ENCODE measurements at places on chromosomes 4 and X. TPM values are rescaled to one million over a fixed set of nuclear protein-coding genes. Genes with fewer than 3 reads are reported as not detected.
A peak's percentile ranks its signal among the peaks of the same experiment; 100 is the strongest.

- DNase-seq: no peak
These were observed 26.8 kb downstream of the OCIAD2 start for GRCh38 chr4:48879561-48880442.

Gene FDCSP
- total RNA-seq: 0.45 TPM

DNA sequence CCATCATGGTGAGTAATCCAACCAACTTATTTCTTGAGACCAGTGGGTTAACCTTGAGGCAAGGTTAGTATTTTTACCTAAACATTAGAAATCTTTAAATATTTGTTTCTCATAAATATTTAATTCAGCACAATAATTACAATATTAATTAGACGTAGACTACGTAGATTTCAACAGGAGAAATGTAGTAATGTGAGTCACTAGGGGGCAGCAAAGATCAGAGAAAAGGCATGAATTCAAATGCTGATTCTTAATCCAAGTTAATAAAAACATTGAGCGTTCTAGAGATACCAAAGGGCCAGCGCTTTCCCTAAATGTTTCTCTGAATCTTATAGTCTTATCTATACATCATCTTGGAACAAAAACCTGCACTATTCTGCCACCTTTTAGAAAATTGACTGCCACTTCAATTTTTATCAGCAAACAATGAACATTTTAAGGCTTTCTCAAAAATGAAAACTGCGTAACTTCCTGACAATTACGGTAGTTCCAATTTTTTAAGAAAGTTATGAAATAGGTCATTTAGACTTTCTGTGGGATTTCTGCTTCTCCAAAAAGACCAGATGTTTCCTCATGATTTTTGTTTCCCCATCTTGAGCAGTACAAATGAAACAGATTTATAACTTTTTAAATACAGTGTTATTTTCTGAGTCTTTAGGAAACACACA is 180.7 kb downstream of the GASK1B start:
- DNase-seq: peak; percentile 56

DNA sequence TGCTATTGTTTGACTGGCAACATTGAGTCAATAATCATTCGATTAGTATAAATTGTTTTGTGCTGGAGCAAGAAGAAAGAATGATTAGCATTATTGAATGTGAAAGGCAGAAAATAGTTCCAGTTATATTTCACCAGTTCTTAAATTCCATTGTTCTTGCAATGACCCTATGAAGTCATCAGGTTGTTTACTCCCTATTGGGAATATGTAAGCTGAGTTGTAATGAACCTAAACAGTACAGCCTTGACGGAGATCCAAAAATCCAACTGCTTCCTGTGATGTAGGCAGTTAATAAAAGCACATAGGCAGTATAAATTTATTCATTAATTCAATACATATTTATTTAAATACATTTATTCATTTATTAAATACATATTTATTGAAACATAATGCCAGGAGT is 947.5 kb downstream of the PCDH7 start:
- DNase-seq: no peak

DNA sequence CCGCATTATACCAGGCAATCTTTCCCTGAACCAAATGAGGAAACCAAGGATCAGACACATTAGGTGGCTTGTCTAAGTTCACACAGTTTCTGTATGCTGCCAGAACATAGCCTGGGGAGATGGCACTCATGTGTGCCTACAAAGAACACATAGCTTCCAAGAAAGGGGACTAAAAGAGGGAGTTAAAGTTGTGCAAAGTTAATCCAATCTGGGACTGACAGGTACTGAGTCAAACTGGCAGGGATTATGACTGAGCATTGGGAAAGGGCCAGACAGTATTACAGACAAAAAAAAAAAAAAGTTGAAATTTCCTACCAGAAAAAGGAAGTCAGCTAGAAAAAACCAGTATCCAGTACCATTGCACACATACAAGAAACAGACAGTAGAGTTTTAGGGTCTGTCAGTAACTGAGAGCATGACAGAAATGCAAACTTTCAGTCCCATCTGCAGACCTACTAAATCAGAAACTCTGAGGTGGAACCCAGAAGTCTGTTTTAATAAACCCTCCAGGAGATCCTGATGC is 37.2 kb downstream of the ADAMTS3 start:
- DNase-seq: no peak

Gene ARSJ
- total RNA-seq: 21.4 TPM

Gene ABLIM2
- 0.29 TPM for total RNA-seq

DNA sequence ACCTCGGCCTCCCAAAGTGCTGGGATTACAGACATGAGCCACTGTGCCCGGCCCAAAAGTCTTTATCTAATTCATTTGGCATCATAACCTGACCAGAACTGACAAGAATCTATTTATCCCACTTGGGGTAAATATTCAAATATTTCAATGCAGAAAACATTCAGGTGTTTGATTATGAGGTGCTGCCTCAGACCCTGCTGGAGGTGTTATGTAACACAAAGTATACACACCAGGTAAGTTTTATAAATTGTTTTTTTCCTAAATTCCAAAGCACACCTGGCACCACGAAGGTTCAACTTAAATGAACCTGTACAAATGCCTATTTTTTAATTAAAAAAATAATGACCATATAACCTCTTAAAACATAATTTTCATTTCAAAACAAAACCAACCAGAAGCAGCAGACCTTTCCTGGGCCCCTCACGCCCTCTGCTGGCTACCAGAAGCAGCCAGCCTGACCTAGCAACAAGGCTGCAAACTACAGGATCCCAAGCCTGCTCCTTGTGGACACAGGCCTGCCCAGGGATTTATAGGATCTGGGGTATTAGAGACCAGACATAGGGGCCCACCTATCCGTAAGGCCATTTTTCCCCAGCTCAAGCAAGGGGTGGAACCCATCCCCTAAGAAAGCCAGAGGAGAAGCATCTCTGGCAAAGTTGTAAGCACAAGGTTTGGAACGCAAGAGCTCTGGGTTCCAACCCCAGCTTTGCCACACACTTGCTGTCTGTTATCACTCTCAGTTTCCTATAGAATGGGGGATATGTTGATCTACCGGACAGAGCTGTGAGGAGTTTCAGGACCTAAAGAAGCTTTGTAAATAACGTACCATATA is 11.7 kb downstream of the OTUD5 start:
- peak; percentile 30 for DNase-seq

DNA sequence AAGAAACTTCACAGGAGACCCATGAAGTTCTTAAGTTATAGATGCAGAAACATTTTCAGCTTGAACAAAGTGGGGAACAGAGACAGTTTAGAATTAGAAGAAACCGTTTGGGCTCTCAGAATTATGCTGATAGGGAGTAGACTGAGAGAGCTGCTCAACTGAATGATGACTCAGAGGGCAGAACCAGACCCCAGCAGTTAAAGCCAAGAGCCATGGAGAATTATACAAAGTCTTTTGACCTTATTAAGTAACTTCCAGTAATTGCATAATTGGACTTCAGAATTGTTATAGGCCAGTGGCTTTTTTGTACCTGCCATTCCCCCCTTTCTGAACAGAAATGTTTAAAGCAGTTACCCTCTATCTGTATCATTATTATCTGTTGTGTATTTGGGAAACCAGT is 642.1 kb downstream of the CCSER1 start:
- DNase-seq: no peak

GRCh38 chrX:14411326-14411725 is 118.0 kb upstream of the GLRA2 start:
- DNase-seq: no peak

DNA sequence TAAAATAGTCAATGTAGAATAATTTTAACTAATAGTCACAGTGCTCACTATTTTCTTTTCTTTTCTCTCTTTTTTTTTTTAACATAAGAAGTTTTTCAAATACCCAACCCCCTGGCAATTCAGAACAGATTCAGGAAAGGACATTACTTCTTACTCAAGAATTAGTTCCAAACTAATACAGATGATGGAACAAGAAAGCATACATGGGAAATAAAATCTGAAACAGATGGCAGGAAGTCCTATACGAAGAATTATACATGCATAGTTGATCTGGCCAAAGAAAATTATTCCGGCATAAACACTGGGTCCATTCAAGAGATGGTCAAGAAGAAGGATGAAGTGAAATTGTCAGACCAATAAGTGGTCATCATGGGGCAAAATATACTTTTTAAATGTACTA is 614.4 kb upstream of the INTU start:
- DNase-seq: no peak

Gene FOXR2
- total RNA-seq: 8.1 TPM

GRCh38 chr4:117900832-117901231 is 133.5 kb upstream of the NDST3 start:
- no peak for DNase-seq

- DNase-seq: peak; percentile 69
These were observed at the start of gene LRBA for GRCh38 chr4:151014521-151015458. Gene LRBA (minus strand): TSS chr4:151015284. CDS start chr4:151014642, 642 bp downstream.

Gene SYP
- 0.19 TPM for total RNA-seq

Gene PABPC4L
- total RNA-seq: 0.68 TPM

DNA sequence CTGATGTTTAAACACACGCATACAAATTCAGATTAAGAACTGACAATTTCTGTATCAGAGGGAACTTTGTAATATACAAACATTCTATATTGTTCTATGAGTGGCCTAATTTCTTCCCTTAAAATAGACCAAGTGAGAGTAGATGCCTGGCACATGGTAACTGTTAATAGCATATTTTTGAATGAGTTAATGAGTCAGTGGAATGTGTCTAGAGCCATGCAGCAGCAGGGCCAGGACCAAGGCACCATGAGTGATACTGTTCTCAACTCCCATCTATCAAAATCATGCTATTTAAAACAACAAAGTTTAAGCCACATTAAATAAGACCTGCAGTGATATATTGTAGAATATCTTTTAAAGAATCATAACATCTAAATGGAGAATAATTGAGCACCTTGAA is 98.3 kb downstream of the ARHGAP24 start:
- DNase-seq: no peak

GRCh38 chrX:107565015-107565414 is 63.3 kb upstream of the PRPS1 start:
- DNase-seq: no peak

DNA sequence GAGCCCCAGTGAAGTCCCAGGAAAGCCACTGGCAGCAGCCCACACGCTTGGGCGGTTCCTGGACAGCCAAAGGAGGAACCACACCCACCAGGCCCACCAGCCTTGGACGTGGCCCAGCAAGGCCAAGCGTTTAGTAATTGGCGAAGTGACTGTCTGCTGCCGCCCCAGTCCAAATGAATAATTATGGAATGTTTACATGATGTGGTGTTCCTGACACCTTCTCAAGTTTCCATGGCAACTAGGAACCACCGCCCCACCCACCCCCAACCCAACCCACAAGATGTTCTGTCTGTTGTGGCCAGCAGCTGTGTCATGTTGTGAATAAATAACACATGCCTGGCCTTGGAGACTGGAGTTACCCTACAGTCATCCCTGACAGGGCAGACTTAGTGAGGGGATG is 22.3 kb downstream of the APLN start:
- DNase-seq: peak; percentile 27

Gene GATB
- 22.7 TPM for total RNA-seq

DNA sequence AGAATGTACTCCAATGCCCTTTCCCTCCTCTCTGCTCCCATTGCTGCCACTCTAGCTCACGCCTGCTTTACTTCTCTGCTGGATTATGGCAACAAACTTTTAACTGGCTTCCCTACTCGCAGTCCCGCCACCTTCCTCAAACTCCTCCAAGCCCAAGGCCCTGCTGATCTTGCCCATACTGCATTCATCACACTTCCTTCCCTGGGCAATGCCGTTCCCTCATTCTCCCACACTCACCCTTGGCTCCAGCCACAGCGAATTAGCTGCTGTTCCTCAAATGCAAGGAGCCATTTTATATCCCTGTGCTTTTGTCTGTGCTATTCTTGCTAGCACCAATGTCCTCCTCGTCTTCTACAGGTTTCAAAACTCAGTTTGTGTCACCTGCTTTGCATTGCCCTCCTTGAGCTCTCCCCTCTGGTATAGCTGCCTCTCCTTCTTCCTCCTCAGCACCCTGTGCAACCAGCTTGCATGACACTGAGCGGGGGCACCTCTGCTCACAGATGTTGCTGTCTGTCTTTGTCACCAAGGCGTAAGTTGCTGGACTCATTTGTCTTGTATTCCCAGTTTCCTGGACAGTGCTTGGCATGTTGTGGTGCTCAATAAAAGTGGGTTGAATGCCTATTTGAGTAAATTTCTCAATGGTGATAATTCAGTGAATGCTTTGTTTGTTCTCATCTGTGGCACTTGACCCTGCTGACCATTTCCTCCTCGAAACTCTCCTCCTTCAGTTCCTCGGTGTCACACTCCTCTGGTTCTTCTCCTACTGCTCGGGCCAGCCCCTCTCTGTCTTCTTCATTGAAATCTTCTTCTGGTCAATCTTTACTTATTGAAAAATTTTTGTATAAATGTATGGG is 22.4 kb upstream of the MGST2 start:
- no peak for DNase-seq

- no peak for DNase-seq
These were observed 4.9 kb downstream of the ZNF275 start for GRCh38 chrX:153338836-153339235.

GRCh38 chrX:121106484-121107235 is 59.2 kb downstream of the GLUD2 start:
- DNase-seq: no peak

GRCh38 chrX:110419512-110419911 is 60.9 kb downstream of the RTL9 start:
- no peak for DNase-seq

Gene MAGEB2
- total RNA-seq: 0.46 TPM

DNA sequence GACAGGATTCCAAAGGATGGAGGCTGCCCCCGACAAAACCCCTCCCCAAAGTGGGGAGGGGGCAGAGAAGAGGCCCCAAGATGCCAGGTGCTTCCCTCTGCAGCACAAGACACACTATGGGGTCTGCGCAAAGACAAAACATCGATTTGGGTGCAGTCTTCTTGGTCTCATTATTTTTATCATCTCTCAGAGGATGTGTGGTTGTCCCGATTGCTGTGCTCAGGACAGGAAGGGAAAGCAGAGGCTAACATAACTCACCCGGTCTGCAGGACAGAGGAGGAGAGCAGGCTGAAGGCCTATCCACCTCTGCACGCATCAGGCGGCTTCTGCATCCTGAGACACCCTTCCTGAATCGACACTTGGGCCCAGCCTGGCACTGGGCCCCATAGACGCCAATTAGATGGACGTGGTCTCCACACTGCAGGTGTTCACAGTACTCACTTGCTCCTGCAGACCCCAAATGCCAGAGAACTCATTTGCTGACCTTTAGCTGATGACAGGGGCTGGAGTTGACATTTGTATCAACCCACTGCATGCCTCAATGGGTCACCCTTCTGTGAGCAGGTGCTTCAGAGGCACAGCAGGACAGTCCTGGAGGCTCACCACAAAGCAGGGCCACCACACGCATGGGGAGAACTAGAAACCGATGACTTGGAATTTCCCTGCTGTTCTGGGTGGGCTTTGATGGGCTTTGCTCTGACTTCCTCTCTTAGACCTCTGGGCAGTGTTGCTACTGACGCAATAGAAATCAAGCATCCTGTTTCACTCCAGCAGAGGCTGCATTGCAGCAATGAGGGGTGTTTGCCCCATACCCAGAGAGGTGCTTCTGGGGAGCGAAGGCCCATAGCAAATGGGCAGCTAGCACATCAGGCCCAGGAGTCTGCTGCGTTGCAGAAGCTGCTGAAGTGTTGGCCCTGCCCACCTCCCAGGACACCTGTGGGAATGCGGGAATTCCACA is 96.3 kb upstream of the ENPP6 start:
- no peak for DNase-seq
